ENCODE measurements at places on chromosomes 5 and 9.

DNA sequence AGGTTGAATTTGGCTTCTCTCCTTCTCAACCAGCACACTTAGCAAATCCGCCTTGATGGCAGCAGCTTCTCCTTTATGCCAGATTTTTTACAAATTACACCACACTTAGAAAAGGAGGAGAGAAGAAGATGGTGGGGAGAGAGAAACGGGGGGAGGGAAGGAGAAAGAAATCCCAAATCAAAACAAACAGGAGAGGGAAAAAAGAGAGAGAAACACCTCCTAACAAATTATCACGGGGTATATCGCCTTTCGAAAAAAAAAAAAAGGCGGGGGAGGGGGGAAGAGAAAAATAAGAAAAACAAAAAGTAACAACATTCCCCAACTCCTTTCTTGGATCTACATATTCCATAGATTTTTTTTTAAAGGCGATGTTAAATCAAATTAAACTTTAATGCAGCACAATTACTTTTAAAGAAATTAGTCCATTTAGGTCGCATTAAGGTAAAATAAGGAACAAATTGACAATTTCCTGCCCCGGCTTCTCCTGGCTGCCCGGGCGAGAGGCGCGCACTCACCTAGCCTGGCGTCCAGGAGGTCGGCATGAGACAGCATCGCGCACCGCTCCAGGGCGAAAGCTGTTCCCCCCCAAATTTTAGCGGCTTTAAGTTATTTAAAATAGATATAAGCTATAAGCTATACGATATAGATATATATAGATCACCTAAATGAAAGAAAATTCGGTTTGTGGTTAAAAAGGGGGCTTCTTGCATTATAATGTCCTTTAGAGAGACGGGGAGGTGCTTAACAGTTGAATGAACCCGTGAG lies at the start of gene OTP:
OTP (minus strand) TSS at position 716 of the 765 bp plus-strand sequence; CDS start at position 552, 164 bp downstream.
- no peak for DNase-seq

DNA sequence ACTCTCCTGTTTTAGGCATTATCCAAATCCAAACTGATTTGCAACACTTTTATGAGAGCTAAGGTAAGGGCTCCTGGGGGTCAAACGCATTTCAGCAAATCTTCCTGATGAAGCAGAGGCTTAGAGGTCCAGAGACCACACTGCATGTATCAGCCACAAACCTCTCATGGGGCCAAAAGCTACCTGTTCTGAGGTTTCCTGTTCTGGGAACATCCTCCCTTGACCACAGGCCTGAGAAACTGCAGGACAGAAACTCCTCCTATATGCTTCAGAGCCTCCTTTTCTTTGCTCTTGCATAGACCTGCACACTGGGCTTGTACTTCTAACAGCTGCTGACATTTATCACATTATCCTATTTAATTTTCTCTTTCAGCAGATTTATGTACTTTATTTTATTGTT lies 92.6 kb downstream of the OR2K2 start:
- no peak for DNase-seq

DNA sequence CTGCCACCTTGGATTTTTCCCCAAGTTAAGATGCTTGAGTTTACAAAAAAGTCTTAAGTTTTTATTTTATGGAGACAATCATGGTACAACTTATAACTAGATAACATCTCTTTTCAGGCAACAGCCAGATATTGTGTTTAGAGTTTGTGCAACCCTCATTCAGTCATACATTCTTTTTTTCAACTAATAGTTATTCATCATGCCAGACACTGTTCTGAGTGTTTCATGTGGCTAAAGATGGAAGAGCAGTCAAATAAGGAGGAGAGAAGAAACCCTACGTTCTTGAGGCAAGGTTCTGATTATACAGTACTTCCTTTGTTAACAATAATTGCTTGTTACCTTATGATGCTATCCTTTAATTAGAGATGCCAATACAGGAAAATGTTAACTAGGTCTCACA lies 42.1 kb upstream of the ZNF462 start:
- no peak for DNase-seq

DNA sequence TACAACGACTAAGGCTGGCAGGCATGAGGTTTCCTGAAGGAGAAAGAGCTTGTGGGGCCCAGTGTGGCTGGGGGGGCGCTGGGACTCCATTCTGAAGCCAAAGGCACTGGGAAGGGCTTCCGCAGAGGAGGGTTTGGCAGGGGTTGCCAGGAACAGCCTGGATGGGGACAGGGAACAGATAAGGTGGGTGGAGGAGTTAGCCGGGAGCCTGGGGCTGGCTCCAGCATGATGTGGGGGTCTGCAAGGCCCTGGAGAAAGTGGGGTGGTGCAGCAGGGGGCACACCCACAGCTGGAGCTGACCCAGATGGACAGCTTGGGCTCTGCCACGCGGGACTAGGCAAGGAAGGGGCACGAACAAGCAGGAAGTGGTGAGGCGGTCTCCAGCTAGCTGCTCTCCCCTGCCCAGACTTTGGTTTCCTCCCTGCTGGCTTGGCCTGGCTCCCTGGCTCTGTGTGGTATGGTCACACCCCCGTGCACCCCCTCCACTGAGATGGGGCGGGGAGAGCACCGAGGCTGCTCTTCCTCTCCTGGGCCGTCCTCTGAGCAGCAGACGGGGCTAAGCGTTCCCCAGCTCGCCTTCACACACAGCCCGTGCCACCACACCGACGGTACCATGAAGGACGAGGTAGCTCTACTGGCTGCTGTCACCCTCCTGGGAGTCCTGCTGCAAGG lies at the start of gene LTC4S:
LTC4S (plus strand) TSS at position 519 of the 672 bp plus-strand sequence; CDS start at position 614, 95 bp downstream.
- no peak for DNase-seq

DNA sequence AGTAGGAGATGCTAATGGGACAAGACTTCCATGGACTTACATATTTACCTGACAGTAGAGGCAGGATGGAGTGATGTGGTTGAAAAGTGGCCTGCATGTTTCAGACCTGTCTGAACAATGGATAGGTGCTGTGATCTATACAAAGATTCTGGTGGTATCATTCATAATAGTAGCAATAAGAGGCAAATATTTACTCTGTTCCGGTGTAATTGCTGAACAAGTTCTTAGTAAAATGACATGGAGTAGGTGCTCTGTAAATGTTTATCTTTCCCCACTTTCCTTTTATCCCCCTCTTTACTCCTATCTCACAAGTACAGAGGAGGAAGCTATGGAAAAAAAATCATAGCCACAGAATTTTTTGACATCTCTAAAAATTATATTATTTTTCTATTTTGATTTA lies 159.0 kb upstream of the SLC12A2 start:
- DNase-seq, result no peak

DNA sequence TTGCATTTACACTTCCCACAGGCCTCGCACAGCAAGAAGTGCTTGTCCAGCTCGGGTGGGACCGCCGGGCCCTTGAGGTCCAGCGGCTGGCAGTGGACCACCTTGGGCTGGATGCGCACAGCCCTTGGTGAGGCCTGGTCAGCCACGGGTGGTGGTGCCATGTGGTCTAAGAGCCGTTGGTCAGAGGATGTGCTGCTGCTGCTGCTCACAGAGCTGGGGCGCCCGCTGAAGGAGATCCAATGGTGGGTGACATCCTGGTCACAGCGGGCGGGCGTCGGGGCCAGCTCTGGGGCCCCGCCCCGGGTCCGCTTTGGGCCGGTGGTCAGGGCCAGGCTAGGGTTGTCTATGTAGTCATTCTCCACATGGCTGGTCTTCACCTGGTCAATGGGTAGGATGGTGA lies 10.2 kb downstream of the SPRY4 start:
- no peak for DNase-seq

GRCh38 chr5:54049144-54049543 lies 261.2 kb downstream of the ARL15 start:
- no peak for DNase-seq

- DNase-seq, result no peak
Observed at GRCh38 chr5:74367241-74367733, 273.2 kb downstream of the ENC1 start.

DNA sequence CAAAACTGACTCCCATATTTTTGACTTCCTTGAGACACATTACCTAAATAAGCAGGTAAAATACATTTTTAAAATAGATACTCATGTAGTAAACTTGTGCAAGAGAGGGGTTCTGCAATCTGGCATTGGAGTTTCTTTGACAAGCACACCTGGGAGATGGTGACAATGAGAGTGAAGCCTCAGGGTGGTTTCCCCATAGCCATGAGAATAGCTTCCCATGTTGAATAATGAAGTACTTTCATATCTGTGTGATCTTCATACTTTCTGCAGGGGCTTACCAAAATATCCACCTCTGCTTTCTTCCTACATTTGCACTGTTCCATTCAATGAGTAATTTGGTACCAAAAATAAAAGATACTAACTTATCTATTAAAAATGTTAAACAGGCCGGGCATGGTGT lies 44.7 kb upstream of the VCAN start:
- no peak for DNase-seq

DNA sequence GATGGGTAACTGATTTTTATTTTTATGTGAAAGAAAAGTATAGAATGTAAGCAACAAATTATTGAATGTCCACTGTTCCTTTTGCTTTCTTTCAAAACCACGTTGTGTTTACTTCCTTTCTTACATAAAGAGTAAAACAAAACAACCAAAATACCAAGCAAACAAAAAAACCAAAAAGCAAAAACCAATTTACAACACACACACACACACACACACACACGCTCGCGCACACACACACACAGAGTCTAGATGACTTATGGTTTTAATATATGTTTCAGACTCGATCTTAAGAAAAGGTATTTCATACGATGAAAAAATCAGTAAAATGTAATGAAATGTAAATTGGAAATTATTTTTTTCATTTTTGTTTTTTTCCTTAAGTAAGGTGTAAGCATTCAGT lies 80.3 kb downstream of the ADGRV1 start:
- no peak for DNase-seq

- DNase-seq, result no peak
Observed at GRCh38 chr9:107559494-107560086, 70.0 kb upstream of the KLF4 start.

- DNase-seq, result no peak
Observed at GRCh38 chr5:138793575-138793974, 40.4 kb downstream of the CTNNA1 start.

DNA sequence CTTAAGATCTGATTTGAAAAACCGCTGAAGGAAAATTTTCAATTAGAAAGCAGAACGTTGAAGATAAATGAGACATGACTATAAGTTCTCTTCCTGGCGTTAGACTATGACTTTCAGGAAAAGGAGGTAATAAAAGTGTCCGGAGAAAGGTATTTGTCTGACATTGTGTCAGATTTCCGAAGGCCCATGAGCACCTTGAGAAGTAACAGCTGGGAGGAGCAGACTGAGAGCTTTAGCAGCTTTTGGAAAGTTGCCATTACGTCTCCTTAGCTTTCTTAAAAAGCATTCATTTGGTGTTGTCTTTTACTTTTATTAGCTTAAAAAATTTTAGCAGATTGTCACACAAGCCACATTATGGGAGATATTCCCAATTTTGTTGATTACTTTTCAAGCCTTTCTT lies 363.5 kb downstream of the NDUFS4 start:
- no peak for DNase-seq

DNA sequence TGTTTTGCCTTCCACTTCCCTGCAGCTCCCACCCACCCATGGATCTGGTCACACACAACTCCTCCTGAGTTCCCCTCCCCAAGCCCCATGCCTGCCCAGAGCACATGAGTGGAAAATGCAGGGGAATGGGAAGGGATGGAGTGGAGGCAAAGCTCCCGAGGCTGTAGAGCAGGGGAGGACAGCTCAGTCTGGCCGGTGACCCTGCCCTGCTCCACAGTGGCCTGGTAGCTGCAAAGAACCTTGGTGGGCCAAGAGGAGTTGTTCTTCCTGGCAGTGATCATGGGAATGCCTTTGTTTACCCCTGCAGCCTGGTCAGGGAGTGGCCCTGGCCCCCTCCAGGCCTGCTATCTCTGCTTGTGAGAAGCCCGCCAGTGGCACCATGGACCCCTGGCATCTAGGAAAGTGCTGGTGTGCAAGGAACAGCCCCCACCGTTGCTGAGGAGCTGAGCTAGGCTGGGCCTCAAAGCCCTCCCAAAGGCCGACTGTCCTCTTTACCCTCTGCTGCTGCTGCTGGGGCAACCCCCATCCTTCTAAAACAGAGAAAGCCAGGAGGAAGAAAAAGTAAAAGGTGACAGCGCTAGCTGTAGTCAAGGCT lies 60.4 kb downstream of the PSD2 start:
- no peak for DNase-seq

DNA sequence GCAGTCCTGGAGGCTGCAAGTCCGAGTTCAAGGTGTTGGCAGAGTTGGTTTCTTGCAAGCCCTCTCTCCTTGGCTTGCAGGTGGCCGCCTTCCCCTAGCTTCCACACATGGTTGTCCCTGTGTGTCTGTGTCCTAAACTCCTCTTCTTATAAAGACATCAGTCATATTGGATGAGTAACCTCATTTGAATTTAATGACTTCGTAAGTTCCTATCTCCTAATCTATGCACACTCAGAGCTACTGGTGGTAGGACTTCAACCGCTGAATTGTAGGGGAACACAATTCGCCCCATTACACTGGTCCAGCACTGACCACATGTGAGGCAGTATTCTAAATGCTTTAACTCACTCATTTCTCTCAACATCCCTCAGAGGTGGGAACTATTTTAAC lies 25.9 kb upstream of the ADAMTS2 start:
- DNase-seq, result no peak

DNA sequence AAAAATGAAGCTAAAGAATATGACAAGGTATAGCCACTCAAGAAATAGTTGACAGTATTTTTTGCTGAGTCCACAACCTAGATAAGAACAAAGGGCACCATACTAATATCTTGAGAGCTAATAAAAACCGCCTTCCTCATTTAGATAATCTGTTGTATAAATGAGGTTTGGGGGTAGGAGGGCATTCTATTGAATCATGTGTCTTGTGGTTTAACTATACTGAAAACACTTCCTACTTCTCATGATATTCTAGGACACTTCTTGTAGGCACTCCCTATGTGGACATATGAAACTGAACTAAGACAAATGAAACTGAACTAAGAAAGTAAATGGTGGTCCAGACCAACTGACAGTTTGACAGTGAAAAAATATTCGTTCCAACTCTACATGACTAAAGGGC lies 1268.5 kb upstream of the C9orf72 start:
- no peak for DNase-seq
